Pulmonary artery endothelial cell (primary cell): ENCODE measurements at places on chromosomes 4 and X. TPM values are rescaled to one million over a fixed set of nuclear protein-coding genes. Genes with fewer than 3 reads are reported as not detected.

GRCh38 chr4:81796790-81797528 lies 325.3 kb upstream of the RASGEF1B start:
- no peak for DNase-seq

DNA sequence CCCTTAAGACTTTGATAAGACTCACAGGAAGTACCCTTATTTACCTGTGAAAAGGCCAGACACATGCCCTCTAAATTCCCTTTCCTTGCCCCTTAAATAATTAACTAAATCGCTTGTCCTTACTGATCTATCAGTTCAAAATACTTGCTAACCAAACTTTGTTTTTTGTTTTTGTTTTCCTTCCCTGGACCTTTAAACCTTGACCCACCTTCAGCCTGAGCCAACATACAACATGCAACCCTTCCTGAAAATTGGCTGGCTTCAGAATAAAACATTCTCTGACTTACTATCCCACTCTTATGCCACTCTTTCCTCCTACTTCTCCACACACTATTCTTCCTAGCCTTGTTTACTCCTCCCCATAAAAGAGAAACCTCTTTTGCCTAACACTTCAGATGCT lies 448.1 kb upstream of the TRAM1L1 start:
- DNase-seq = no peak

DNA sequence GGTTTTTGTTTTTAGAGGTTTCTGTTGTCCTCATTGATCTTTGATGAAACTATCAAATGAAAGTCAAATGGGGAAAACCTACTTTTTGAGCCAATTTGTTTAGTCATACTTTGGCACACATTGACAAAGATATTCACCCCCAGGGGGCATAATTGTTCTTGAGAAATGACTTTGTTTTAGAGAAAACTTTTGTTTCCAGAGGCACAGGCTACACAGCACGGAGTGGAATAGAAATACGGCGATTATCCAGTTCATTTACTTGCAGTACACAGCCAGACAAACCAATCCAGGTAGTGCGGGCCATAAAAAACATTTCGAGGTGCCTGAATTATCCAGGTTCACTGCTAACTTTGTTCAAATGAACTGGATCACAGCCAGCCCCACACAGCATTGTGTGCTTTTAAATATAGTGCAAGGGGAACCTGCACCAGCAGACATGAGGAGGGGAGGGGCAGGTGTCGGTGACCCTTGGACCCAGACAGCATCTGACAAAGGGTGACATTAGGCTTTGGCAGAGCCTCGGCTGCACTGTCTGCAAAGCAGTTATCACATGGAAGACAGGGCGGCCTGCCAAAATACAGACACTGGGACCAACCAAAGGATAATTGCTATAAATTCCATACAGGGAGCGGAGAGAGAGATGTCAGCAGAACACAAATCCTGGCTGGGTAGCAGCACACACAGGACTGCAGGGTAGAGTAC lies 179.6 kb upstream of the NOCT start:
- no peak for DNase-seq

- DNase-seq = no peak
Measured at GRCh38 chr4:139682741-139683151, 17.1 kb downstream of the MGST2 start.

DNA sequence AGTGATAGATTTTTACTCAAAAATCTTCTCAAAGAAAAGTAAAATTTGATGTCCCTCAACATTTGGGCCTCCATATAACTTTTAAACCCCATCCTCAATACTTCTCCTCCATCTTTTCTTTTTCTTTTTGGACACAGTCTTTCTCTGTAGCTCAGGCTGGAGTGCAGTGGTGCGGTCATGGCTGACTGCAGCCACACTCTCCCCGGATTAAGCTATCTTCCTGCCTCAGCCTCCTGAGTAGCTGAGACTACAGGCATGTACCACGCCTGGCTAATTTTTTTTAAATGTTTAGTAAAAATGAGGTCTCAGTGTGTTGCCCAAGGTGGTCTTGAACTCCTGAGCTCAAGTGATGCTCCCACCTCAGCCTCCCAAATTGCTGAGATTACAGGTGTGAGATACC lies 33.1 kb downstream of the KDM6A start:
- DNase-seq = no peak

DNA sequence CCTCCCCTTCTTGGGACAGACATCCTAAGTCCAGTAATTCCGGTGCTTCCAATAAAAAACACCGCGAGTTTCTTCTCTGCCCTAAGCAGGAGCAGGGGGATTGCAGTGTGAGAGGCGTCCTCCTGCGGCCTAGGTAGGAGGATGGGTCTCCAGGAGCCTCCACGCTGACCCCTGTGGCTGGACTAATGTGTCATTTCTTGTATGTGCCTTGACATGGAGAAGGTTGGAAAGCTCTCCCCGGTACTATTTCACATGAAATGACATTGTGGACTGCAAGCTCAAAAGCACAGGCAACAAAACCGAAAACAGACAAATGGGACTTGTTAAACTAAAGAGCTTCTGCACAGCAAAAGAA lies 66.6 kb upstream of the ENPP6 start:
- no peak for DNase-seq

DNA sequence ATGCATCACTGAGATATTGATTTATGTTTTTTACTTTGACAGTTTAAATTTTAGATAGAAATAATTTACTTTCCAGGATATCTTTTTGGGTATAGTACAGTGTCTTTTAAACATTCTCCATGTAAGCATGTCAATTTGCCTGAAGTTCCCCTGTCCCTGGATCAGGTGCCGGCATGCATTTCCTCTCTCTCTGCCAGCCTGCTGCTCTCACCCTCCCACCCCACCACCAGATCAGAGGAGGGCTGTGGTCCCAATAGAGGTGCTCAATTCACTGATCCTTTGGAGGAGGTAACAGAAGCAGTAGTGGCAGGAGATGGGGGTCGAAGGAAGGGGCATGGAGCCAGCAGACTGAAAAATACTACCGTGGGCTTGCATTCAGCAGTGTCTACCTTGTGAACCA lies 28.3 kb upstream of the DSPP start:
- DNase-seq = no peak

GRCh38 chr4:87732033-87732765 lies 67.2 kb upstream of the IBSP start:
- no peak for DNase-seq

GRCh38 chr4:139956507-139957017 lies 197.4 kb downstream of the MAML3 start:
- no peak for DNase-seq

- no peak for DNase-seq
Measured at GRCh38 chr4:145069361-145069760, 28.6 kb downstream of the ANAPC10 start.

GRCh38 chr4:59553063-59553720 lies 1646.9 kb upstream of the ADGRL3 start:
- DNase-seq = no peak

GRCh38 chrX:77786365-77786680 lies 307 bp upstream of the ATRX start:
- DNase-seq = no peak

GRCh38 chrX:150899191-150899757 lies 806 bp upstream of the CD99L2 start:
- no peak for DNase-seq

DNA sequence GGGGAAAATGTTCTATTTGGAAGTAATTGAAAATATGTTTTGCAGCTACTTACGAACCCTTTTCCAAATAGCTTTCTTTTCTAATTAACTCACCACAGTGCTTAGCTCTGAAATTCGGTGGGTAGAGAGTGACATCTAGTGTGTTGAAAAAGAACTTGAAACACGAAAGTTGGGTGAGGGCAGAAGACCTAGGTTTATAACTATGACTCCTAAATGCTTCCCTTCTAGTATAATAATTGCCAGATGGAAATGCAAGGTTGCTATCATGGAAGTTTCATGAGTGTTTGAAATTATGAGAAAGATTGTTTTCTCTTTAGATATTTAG lies 77.3 kb upstream of the NOCT start:
- no peak for DNase-seq

GRCh38 chrX:75337525-75337924 lies 63.6 kb downstream of the UPRT start:
- no peak for DNase-seq

DNA sequence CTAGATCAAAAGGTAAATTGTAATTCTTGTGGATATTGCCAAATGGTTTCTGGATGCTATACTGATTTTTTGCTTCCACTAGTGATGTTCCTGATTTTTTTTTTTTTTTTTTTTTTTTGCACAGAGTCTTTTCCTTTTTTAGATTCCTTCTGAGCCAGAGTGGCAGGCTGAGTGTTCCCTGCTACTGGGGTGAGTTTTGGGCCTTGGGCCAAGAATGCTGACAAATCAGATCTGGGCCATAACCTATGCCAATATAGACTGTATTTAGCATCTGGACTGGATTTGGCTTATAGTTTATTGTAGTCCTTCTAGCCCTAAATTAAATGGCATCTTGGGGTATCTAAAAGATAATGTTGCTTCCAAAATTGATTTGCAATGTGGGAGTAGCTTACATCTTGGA lies 52.8 kb downstream of the REPS2 start:
- DNase-seq = no peak

DNA sequence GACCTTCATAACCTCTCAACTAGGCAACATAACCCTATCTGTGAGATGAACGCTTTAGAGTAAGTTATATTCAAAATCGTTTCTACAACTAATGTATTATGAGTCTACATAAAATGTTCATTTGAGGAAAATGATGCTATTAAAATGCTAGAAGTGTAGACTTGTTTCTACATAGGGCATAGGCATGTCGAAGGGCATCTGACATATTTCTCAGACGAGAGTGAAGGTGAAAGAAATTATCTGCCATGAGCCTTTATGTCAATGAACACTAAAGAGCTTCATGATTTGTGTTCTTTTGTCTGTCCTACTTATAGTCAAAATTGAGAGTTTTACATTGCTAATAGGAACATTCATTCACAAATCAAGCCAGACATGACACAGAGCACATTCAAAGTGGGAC lies 811.8 kb downstream of the RAB28 start:
- no peak for DNase-seq

GRCh38 chrX:28628120-28628519 lies 40.9 kb downstream of the IL1RAPL1 start:
- no peak for DNase-seq

GRCh38 chr4:155818639-155819038 lies 47.4 kb downstream of the ASIC5 start:
- no peak for DNase-seq

DNA sequence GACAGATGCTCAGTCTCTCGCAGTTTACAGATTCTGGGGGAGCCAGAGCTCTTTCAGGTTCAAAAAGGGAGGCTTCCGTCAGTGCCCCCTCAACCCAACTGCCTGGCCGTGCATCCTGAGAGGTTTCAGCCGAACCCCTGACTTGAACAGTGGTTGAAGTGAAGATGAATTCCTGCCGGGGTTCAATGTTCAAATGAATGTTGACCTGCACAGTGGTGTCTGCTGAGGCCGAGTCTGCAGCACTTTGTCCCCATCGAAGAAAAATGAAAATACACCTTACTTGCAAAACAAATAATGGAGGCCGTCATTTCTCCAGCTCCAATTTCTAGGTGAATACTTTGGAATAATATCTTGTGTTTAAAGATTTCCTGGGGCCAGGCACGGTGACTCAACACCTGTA lies 33.7 kb downstream of the GYG2 start:
- DNase-seq = no peak

- DNase-seq = no peak
Measured at GRCh38 chr4:7055111-7055989, 12.2 kb downstream of the TADA2B start.

GRCh38 chrX:28586981-28587551 lies at the start of gene IL1RAPL1:
Gene IL1RAPL1, plus strand, starts transcription at chrX:28587446.
- no peak for DNase-seq

GRCh38 chr4:76028350-76028765 lies 5.1 kb upstream of the CXCL10 start:
- DNase-seq = peak; percentile 41

- DNase-seq = no peak
Measured at GRCh38 chr4:180160195-180160983, 2082.8 kb upstream of the TENM3 start.

- DNase-seq = peak; percentile 50
Measured at GRCh38 chrX:87634361-87634760, 116.8 kb downstream of the KLHL4 start.

- no peak for DNase-seq
Measured at GRCh38 chr4:179872755-179873154, 2370.4 kb upstream of the TENM3 start.

DNA sequence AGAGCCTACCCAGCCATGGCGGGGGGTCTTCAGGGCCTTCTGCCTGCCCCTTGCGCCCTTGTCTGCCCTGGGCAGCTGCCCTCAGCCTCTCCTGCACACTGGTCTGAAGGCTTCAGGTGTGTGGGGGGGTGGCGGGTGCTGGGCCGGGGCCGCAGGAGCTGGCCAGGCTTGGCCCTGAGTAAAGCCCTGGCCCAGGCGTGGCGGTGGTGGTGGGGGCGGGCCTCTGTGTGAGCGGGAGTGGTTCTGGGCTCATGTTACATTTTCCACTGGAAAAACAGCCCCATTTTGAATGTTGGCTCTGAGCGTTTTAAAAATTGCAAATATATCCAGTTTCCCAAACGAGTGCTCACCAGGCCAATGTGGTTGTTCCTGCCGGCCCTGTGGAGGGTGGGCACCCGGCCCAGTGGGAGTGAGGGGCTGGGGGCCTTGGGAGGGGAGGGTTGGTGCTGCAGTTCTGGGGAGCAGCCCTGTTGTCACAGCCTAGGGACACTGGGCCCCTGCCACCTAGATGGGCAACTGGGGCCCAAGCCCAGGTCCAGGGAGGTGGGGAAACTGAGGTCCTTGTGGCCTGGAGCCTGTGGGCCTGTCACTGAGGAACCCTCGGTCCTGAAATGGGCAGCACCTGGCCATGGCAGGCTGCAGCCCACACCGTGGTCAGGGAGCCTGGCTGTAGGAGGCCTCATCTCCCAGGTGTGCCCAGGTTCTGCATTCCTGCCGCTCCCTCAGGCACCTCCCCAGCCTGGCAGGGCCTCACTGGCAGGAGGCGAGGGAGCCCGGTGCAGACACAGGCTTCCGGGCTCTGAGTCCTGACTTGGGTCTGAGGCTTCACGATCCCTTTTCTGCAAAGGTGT lies 28.3 kb downstream of the FGFRL1 start:
- DNase-seq = no peak

DNA sequence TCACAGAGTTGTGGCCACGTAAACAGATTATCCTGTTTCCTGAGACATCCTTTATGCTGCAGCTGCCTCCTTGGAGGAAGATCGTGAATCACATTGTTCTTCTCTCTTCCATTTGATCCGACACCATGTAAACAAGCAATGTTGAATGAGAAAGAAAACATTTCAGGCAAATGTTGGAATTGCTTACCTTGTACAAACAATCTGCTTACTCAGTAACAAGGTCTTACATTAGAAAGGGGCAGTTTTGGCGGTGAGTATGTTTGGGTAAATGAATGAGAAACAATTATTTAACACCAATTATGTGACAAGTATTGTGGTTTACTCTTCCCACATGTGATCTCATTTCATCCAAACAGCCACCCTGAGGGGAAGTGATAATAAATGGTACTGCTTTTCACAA lies 637.8 kb downstream of the RAB28 start:
- no peak for DNase-seq

Gene UGT2B17
- not detected in 2 replicates for total RNA-seq

Gene SERPINA7
- not detected in 2 replicates for total RNA-seq

Gene GRIA2
- 0.07 TPM in 1 of 2 replicates, not detected in the other for total RNA-seq

Gene SOWAHD
- not detected in 2 replicates for total RNA-seq

Gene ANKRD17
- total RNA-seq = 48.4 and 65.3 TPM in 2 replicates

Gene TLR3
- total RNA-seq = 1.6 and 7.0 TPM in 2 replicates

Gene DCLK2
- total RNA-seq = 1.6 and 2.0 TPM in 2 replicates

Gene TREX2
- total RNA-seq = 0.73 and 1.0 TPM in 2 replicates

Gene SLC6A8
- 8.6 and 15.9 TPM in 2 replicates for total RNA-seq

Gene BEND2
- not detected in 2 replicates for total RNA-seq

Gene GAGE12J
- not detected in 2 replicates for total RNA-seq

Gene FRMPD3
- not detected in 2 replicates for total RNA-seq

Gene ABRAXAS1
- 23.6 and 26.4 TPM in 2 replicates for total RNA-seq

Gene ZRSR2
- 2.2 and 2.6 TPM in 2 replicates for total RNA-seq

Gene SLITRK4
- total RNA-seq = 1.6 and 1.7 TPM in 2 replicates

Gene F9
- total RNA-seq = not detected in 2 replicates

Gene SYTL4
- 11.6 and 30.6 TPM in 2 replicates for total RNA-seq
